A549 treated with dexamethasone at 1 μM for 4 hours (cell line): ENCODE measurements at places on chromosomes 1 and 21. TPM values are rescaled to one million over a fixed set of nuclear protein-coding genes. Genes with fewer than 3 reads are reported as not detected.

CYP4A11 gene
- total RNA-seq = not detected in 5 replicates

COL8A2 gene
- total RNA-seq = 0.07 to 0.24 TPM (median 0.14 TPM) in 5 replicates

CFHR5 gene
- not detected in 5 replicates for total RNA-seq

CDA gene
- total RNA-seq = 28.7 to 43.5 TPM (median 33.9 TPM) in 5 replicates

HMCN1 gene
- total RNA-seq = 0.02 to 0.08 TPM (median 0.05 TPM) in 5 replicates

CIART gene
- total RNA-seq = 1.9 to 3.3 TPM (median 2.5 TPM) in 5 replicates

CR2 gene
- 0.04 to 0.06 TPM in 2 of 5 replicates, not detected in the others for total RNA-seq

KRTAP21-2 gene
- not detected in 5 replicates for total RNA-seq

JAM2 gene
- 0.03 to 0.08 TPM (median 0.06 TPM) in 3 of 5 replicates, not detected in the others for total RNA-seq

LCE1C gene
- 0.14 TPM in 1 of 5 replicates, not detected in the others for total RNA-seq

PERM1 gene
- total RNA-seq = 0.06 to 0.17 TPM (median 0.15 TPM) in 4 of 5 replicates, not detected in the other

FAM151A gene
- total RNA-seq = 0.14 to 0.43 TPM (median 0.29 TPM) in 5 replicates
